ENCODE measurements at places on chromosomes 6 and 20.

DNA sequence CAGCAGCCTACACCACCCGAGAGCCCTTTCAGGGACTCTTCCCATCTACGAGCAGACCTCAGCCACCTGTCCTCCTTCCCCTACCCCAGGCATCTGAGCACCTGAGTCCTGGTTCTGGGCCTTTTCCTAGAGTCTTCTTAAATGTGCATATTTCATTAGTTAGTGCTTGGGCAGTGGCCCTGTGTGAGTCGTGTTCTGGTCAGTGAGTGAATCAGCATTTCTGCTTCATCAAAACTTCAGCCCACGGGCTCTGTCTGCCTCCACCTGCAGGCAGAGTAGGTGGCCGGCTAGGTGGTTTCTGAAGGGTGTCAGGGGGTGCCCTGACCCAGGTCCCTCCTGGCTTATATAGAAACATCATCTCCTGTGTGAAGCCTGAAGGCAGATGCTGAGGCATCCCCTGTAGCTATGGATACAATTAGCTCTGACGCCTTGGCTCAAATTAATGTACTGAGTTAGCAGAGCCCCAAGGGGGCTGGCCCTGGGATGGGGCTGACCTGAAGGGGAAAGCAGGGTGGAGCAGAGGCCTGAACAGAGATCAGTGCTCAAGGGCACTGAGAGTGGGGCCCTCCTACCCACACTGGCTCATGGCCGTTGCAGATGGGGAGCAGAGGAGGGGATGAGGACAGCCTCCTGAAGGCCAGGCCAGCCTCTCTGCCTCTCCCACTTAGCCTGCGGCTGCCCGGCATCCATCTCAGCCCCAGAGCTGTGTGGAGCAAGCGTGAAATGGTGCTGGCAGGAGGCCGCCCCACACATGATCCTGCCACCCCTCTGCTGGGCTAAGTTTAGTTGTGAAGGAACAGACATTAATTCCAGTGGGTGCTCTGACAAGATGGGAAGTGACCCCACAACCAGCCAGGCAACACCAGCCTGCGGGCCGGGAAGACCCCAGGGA lies 13.6 kb downstream of the IP6K3 start:
- no peak for DNase-seq

DNA sequence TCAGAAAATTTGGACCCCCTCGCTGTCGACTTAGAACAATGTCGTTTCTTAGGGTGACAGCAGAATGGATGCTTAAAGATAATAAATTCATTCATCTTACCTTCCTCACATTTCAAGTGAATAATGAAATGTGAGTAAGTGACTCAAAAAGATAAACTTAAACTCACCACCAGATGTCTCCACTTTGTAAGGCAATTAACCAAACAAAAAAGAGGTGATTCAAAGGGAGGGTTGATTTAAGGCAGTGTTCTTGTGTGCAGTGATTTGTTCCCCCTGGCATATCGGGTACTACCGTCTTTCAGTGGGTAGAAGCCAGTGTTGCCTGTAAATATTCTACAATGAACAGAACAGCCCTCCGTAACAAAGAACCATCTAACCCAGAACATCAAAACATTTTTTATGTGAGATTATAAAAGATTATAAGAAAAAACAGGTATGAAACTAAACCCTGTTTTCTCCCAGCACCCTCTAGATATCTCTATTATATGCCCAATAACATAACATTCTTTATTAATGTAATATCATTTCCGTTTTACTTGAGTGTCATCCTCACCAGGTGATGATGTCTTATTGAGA lies 589.7 kb downstream of the CBLN4 start:
- DNase-seq = no peak

DNA sequence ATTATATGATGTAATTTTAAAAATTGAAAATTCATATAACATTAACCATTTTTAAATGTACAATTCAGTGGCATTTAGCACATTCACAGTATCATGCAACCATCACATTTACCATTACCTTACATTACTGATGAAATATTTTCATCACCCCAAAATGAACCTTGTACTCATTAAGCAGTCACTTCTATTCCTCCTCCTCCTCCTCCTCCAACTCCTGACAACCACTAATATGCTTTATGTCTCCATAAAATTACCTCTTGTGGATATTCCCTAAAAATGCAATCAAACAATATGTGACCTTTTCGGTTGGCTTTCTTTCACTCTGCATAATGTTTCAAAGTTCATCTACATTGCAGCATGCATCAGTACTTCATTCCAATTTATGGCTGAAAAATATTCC lies 45.2 kb downstream of the ZHX3 start:
- DNase-seq = no peak

- DNase-seq = no peak
Measured at GRCh38 chr20:1536893-1537730, 20.4 kb downstream of the SIRPD start.

DNA sequence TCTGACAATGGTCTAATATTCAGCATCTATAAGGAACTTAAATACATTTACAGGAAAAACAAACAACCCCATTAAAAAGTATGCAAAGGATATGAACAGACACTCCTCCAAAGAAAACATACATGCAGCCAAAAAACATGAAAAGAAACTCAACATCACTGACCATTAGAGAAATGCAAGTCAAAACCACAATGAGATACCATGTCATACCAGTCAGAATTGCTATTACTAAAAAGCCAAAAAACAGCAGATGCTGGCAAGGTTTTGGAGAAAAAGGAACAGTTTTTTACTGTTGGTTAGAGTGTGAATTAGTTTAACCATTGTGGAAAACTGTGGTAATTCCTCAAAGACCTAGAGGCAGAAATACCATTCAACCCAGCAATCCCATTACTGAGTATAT lies 339.0 kb upstream of the ADGRB3 start:
- no peak for DNase-seq

DNA sequence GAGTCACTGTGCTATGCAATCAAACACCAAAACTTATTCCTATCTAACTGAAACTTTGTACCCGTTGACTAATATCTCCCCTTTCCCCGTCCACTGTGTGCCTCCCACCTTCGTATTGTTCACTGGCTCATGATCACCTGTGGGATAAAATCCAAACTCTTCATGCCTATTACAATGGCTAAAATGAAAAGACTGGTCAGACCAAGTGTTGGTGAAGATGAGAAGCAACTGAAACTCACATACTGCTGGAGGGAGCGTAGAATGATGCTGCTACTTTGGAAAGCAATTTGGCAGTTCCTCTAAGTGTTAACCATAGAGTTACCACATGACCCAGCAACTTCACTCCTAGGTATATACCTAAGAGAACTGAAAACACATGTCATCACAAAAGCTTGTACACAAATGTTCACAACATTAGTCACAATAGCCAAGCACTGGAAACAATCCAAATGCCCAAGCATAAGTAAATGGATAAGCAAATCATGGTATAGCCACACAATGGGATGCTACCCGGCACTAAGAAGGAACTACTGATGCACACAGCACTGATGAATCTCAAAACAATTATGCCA lies 13.1 kb downstream of the RPS10 start:
- DNase-seq = no peak

GRCh38 chr6:127514773-127515227 lies 4.3 kb downstream of the MTCL3 start:
- DNase-seq = peak; percentile 5

- no peak for DNase-seq
Measured at GRCh38 chr6:157383471-157383870, 2.5 kb downstream of the ZDHHC14 start.

DNA sequence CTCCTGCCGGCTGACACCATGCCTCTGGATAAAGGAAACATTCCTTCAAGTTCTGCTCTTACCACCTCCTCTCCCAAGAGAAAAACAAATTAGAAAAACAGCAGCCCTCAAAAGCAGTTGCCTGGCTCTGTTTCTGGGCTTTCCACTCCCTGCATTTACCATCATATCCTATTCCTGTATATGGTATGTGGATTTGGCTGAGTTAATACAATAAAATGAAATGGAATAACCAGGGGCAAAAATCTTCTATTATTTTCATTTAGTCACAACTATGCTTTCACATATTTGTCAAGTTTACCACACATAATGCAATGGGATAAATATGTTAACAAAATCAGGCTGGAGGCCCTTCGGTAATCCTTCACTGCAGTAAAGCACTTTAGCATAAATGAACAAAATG lies 34.3 kb downstream of the COL12A1 start:
- no peak for DNase-seq

GRCh38 chr6:96099069-96099468 lies 83.3 kb downstream of the FUT9 start:
- DNase-seq = no peak

DNA sequence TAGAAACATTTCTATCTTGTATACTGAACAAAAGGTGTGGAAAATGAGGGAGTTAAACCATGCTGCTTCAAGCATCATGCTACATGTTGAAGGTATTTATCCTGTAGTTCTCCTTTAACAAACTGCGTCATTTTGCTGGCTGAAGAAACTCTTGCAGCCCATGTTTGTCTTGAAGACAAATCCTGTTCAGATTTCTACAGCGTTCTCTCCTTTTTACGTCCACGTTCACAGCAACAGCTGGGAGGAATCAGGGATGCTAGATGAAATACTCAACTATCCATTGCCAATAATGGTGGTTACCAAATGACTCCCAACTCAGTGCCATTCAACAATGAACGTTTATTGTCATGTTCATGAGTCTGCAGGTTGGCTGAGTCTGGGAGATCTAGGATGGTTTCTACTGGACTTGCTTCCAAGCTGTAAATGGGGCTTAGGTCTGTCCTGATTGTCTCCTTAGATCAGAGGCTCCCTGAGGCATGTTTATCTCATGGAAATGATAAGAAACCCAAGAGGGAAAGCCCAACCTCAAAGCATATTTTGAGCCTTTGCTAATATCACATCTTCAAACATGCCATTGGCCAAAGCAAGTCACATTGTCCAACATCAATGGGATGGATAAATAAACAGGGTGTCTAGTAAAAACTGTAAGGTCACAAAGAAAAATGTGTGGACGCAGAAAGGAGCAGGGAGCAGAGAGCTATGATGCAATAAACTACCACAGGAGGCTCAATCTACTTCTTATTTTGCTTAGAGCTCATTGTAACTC lies 2.7 kb upstream of the PLCB1 start:
- DNase-seq = no peak

DNA sequence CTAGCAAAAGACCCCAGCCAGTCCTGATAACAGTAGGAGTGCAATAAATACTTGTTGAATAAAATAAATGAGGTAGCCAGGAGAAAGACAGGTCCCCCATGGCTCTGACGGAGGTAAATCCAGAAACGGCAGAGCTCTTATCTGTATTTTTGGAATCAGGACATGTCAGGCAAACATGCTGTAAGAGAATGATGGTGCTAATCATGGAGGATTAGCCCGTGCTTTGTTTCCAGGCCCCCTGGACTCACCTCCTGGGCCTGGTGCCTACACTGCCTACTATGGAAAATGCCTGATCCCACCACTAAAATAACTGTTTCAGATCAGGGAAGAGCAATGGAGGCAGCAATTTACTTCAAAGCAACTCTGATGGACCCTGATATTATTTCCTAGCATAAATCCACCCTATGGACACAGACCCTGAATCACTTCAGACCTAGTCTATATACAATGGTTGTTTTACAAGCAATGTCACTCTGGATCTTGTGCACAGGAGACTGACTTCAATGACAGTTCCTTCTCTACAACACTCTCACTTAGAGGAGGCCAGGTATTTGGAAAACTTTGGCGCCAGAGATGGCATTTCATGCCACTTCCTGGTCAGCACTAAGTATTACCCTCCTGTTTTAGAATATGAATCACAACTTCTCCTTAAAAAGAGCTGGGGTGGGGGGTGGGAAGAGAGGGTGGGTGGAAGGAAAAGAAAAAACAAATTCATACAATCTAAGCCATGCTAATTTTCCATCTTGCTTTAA lies 6.4 kb downstream of the MRPL14 start:
- no peak for DNase-seq

DNA sequence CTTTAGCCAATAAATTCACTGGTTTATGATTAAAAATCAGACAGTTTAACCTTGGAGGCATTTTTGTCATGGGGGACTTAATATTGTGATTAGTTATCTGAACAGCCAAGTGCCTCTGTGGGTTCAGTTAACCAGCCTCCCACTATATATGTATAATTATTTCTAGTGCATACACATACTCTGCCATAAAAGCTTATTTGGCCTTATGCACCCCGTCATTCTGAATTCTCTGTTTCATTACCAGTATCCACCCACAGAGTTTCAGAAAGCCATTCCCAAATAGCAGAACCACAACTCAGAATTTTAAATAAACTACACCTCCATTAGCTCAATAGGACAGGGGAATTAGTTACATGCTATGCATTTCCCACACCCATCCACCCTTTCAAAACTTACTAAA lies 279.7 kb downstream of the ZFAND3 start:
- no peak for DNase-seq

DNA sequence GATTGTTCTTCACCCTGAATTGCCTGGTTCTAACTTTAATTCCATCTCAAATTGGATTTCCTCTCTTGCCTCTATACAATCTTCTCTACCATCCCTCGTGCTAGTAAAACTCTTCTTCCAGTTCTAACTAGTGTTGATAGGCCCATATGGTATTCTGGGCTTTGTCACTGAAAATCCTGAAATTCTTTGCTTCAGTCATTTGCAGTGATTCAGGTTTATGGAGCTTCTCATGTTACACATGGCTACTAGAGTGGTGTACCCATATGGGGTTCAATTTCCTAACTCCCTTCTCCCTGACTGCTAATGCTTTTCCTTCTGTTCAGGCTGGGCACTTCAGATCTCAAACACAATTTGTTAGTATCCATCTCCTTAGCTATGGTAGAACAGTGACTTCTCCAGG lies 956.6 kb downstream of the KIF16B start:
- DNase-seq = no peak

GRCh38 chr20:14304472-14304871 lies 32.9 kb downstream of the FLRT3 start:
- no peak for DNase-seq

DNA sequence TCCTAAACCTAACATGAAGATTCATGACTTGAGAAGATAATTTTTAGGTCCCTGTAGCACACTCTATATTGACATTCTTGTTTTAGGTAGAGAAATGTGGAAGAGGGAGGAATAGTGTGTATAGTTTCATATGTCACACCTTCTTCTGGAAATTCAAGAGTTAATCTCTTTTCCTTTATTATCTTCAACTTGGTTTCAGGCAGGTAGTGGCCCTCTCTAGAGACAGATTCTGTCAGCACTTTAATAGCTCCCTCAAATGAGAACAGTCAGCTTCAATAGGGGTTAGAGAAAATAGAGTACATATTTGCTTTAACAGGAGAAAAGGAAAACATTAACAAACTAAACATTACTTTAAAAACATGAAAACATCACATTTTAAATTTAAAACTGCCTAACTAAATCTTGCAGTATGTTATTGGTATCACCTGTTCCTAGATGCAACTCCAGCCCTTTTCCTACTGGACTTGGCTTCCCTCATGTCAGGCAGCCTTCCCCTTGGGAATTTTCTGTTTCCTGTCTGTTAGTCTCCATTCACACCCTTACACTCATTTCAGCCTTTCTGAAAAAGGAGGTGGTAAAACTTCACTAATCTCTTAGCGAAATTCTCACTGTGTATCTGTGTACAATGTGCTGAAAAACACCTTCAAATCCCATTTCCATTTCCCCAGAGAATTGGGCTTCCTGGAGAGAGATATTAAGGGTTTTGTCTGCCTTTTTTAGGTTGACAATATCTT lies 192.3 kb upstream of the RNF217 start:
- no peak for DNase-seq
